ENCODE measurements at places on chromosomes 7 and 10. TPM values are rescaled to one million over a fixed set of nuclear protein-coding genes. Genes with fewer than 3 reads are reported as not detected.

The HOXA7 gene
- 3.6 TPM for total RNA-seq

The SCIN gene
- not detected for total RNA-seq

The MKRN1 gene
- total RNA-seq: 38.0 TPM

The ADCY1 gene
- total RNA-seq: 0.16 TPM

The SRRM3 gene
- 0.30 TPM for total RNA-seq

The EBF3 gene
- not detected for total RNA-seq

The BCL7B gene
- total RNA-seq: 41.5 TPM

The BICC1 gene
- 10.4 TPM for total RNA-seq

The ADARB2 gene
- not detected for total RNA-seq

The FOXI2 gene
- not detected for total RNA-seq

The EPHA1 gene
- total RNA-seq: 37.2 TPM
